Fibroblast of skin of left biceps (primary cell): ENCODE measurements at places on chromosomes 16 and 17.

DNA sequence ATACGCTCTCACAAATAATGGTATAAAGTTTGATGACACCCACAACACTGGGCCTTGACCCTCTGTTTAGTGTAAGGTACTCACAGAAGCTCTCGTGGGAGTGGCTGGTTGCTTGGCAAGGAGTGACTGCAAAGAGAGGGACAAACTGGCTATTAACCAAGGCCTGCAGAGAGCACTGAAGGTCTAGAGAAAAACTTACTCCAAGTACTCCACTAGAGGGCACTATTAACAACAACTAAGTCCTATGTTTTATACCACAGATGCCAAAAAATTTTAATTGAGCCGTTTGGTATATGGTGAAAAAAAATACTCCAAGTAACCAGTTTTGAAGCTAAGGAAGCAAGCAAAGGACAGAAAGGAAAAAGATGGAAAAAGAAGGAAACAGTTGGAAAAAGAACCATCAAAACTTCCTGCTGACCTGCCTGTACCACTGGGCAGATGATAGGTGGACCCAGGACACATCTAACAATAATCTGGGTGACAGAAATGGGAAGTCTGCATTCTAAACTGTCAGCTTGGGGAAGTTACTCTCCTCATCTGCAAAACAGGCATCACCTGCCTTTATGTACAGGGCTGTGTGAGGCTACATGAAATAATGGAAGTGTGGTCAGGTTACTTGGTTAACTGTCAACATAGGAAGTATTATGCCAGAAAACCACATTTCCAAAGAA is 23.2 kb downstream of the DYNC1LI2 start:
- DNase-seq: no peak

DNA sequence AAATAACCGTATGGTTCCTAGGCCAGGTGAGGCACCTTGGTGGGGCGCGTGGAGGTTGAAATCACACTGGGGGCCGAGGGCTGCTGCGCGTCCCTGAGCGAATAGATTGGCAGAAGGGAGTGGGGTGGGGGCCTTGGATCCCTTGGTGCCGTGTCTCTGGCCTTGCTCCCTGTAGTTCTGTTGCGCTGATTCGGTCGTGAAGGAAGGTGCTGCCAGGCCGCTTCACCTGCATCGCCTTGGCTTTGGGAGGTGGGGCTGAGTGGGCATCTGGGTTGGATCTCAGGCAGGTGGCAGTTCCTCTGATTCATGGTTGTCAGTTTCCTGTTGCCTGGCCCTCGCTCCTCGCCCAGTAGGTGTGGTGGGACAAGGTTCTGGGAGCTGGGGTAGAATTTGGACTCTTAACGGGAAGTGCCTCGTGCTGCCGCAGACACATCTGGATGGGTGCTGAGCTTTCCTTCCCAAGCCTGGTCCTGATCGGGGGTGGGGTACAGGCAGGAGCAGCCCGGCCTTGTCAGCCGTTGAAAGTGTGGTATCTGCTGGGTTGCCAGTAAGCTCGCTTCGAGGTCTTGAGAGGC is 30.1 kb downstream of the PGS1 start:
- no peak for DNase-seq

- no peak for DNase-seq
These were observed 167.1 kb downstream of the CCDC182 start for GRCh38 chr17:57577751-57578607.

GRCh38 chr16:398561-399339 is 1.8 kb downstream of the NME4 start:
- DNase-seq: no peak

- peak; percentile 55 for DNase-seq
These were observed 25.9 kb upstream of the SMURF2 start for GRCh38 chr17:64687961-64688360.

DNA sequence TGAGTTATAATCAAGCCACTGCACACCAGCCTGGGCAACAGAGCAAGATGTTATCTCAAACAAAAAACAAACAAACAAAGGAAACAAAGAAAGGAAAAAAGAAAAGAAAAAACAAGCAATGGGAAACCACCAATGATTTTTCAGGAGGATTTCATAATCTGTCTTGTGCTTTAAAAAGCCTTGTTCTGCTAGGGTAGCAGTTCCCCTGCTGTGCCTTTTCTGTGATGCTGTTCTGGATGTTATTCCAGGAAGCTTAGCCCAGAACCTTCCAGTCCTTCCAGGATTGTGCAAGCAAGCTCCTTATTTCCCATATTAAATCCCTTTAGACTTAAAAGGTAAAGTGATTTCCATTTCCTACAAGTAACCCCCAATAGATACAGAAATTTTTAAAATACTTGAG is 171.1 kb downstream of the ABCC12 start:
- no peak for DNase-seq

DNA sequence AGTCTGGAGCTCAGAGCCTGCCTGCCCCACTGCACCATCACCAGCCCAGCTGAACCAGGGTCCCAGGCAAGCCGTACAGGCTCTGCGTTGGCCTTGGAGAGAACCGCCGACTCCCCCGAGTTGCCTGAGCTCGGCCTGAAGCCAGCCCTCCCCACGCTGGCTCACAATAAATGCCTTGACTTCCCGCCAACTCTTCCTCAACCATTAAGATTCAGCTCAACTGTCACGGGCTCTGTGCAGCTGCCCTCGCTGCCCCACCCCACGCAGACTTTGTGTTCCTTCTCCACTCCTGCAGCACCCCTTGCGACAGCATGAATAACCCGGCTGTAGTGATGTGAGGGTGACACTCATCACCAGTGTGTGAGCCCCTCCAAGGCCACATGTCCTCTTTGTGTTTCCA is 4.8 kb upstream of the QPRT start:
- no peak for DNase-seq

GRCh38 chr16:48622456-48623303 is 12.7 kb upstream of the N4BP1 start:
- DNase-seq: no peak

- DNase-seq: no peak
These were observed 84.2 kb downstream of the ABCA8 start for GRCh38 chr17:68870976-68871375.

DNA sequence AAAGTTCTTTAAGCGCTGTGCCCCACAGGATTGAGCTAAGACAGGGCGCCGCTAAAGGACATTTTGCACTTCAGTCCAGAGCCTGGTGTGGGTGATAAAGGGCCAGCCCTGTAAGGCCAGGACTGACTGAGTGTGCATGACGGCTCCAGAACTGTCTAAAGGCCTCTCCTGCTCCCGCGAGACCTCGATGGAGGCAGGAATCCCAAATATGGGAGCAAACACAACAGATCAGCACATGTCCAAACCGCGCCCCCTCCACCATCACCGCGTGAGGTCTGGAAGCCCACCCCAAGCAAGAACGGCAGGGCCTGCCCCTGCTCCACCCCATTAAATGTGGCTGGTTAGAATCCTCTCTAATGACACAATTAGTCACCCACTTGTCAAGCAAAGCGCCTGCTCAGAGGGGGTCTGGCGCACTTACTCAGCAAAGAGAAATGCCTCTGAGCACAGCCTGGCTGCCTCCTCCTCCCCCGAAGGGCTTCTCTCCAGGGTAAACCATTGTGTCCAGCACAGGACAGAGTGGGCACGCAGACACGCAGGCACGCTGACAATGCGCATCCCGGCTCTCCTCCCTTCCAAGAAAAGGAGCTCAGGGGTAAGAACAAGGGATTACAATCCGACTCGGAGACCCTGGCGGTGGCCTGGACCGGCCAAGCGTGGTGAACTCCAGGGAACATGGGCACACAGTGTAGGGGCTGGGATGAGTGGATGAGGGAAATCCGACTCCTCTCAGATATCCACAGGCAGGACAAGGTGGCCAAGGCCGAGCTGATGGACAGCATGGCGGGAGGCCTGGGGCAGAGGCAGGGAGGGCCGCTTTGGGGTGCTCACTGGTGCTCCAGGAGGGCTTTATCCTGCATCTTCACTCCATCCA is 1.5 kb downstream of the MXRA7 start:
- DNase-seq: peak; percentile 96

- no peak for DNase-seq
These were observed 1.4 kb downstream of the PMP22 start for GRCh38 chr17:15263680-15264079.
